ENCODE measurements at places on chromosomes 1 and 21. TPM values are rescaled to one million over a fixed set of nuclear protein-coding genes. Genes with fewer than 3 reads are reported as not detected.

Gene GJA9
- not detected for total RNA-seq

Gene LEFTY1
- 0.30 TPM for total RNA-seq

Gene ASPM
- total RNA-seq: 16.6 TPM

Gene MPZ
- total RNA-seq: 26.5 TPM

Gene LRRIQ3
- 0.99 TPM for total RNA-seq

Gene LRRC53
- total RNA-seq: not detected
